Activated naive CD4-positive, alpha-beta T cell treated with anti-CD3 and anti-CD28 coated beads, Interleukin-2, amount 50 U/mL, for 16 hours (primary cell): ENCODE measurements at places on chromosomes 5 and 9.

GRCh38 chr5:116861666-116862065, 287.0 kb upstream of the SEMA6A start:
- DNase-seq = no peak

DNA sequence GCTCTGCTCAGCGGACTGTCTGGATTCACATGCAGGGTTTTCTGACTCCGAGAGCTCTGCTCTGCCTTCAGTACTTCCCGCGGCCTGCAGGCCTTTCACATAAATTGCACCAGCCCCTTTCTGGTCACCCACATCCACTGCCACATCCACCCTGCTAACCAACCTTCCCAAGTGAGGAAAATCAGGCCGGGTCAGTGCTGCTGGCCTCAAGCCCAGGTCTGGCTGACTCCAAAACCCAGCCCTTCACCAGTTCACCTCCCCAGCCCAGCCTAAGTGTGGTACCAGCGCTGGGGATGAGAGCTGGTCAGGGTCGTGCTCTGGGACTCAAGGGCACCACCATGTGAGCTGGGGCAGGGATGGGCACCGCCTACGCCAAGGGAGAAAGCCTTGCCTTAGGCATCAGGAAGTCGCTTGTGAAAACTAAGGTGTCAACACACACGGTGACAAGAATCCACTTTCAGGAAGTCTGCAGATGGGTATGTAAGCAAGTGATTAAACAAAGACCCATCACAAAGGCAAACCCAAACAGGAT, 12.3 kb downstream of the LMAN2 start:
- DNase-seq = no peak

GRCh38 chr9:98520221-98520960, 188.3 kb downstream of the GABBR2 start:
- no peak for DNase-seq

DNA sequence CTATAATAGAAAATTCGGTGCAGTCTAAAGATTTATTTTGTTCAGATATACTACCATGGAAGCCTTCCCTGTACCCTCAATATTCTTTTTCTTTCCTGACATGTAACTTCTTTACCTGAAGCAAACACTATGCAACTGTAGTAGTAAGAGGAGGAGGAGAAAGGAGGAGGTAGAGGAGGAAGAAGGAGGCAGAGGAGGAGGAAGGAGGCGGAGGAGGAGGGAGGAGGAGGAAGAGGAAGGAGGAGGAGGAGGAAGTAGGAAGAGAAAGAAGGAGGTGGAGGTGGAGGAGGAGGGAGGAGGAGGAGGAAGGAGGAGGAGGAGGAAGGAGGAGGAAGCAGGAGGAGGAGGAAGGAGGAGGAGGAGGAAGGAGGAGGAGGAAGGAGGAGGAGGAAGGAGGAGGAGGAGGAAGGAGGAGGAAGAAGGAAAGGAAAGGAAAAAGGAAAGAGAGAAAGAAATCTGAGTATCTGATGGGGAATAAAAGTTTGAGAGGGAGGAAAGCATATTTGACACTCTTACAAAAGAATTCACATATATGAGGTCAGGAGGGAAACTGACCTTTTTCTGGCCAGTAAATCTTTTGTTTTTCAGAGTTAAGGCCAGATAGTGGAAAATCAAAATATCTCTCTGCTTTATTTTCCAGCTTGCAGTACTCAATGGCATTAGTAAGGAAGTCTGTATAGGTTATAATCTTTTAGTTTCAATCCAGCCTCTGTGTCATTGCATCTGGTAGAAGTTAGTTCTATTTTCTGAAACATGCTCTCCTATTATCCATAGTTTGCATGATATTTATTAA, 114.5 kb upstream of the LPAR1 start:
- no peak for DNase-seq

DNA sequence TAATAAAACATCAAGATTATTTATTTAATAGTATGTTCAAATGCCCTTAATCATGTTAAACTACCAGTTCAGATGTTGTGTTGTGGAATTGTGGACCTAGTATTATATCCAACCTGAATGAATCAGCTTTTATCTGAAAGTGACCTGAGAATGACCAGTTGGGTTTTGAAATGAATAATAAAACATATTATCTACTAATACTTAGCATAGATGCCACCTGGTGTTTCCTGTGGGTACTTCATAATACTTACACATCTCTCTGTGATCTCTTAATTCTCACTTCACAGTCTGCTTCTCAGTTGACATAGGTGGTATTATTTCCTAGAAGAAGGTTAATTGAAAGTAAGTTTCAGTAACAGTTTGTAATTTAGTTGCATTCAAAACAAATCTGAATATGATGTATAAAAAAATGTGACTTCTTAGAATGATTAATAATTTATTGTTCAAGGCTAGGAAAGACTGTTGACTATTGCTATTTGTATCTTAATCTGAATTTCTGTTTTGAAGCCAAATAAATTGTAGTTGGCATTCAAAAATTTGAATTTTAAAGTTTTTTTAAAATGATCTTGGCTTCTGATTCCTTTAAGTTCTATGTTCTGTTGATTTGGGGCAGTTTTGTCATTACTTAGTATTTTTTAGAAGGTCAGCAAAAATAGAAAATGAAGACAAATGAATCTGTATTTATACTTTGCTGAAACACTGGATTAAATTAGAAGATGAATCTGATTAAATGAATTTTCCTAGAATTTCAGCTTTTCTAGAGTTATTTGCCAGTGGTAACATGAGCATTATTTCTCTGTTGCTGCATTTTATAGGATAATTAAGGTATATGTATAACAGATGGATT, 48.2 kb downstream of the KIF2A start:
- no peak for DNase-seq

DNA sequence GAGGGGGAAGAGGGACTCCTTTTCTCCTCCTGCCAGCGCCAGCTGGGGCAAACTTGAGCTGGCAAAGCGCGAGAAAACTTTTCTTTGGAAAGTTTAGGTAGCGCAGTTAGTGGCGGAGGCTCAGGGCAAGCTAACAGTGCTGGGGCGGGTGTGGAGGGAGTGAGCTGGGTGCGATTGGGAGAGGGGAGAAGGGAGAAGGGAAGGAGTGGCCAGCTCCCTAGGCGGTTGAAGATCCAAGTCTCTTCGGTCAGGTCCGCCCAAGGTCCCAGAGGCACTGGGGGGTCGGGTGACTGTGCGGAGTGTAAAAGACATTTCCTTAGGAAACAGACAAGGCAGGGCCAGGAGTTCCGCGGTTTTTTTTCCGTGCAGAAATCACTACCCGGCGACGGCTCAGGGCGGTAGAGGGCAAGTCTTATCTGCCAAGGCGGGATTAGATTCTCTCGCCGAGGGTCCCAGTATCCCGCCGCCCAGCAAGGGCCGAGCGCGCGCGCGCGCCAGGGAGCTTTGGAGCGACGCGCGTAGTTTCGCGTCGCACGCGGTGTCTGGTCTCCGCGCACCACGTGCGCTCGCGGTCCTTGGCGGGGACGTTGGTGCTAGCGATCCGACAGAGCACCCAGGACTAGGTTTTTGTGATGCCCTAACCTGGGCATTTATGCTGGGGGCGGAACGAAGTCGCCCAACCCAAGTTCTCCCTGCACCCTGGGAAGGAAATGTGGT, 33.6 kb upstream of the NFIB start:
- DNase-seq = no peak

- no peak for DNase-seq
These were observed 350.1 kb upstream of the IRX2 start for GRCh38 chr5:3101561-3101960.

DNA sequence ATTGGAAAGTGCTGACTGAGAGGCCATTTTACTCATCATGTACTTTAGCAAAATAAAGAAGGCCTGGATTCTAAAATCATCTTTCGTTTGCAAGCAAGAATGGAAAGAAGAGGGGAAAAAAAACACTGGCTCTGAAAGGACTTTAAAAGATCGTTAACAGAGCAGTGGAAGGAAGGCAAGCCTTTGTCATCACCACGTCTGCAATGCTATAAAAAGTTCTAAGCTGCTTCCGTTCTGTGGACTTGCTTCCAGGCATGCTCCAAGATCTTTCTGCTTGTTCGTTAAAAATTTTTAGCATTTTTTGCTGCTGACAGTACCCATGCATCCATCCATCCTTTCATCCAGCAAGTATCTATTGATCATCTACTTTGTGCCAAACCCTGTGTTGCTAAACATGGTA, 226.5 kb downstream of the GABBR2 start:
- no peak for DNase-seq

DNA sequence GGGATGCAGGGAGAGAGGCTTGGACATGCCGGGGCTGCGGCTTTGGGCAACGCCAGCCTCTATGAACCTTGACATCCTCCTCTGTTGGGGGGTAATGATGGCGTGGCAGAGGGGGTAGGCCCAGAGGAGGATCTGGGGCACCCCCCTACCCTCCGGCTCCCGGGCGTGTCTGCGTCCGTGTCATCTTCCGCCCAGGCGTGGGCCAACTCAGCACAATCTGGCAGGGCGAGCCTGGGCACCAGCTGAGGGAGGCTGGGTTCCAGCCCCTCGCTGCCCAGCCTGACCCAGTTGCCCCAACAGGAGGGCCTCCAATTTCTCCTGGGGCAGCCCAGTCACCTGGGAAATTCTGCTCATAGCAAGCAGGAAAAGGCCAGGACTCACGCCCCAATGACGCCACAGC, 62.9 kb upstream of the IL17B start:
- no peak for DNase-seq

- no peak for DNase-seq
These were observed 112.4 kb upstream of the SPATA31D4 start for GRCh38 chr9:81815781-81816180.

GRCh38 chr5:31738199-31738598, 99.3 kb downstream of the PDZD2 start:
- no peak for DNase-seq

DNA sequence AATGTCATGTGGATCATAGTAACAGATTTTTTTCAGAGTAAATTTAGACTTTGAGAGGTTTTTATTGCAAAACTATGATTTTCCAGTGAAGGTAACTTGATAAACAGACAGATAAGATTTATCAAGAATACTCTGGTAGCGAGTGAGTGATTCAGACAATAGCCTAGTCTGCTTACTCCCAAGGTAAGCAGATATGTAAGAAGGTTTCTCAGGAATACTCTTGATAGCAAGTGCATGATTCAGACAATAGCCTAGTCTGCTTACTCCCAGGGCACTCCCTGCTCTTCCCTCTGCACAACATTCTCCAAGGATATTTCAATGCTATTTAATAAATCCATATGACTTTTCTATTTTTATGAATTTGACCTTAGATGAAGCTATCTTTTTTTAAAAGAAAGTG, 1881.5 kb downstream of the EFNA5 start:
- DNase-seq = no peak

GRCh38 chr5:73230264-73231245, 57.6 kb downstream of the TMEM174 start:
- DNase-seq = no peak

DNA sequence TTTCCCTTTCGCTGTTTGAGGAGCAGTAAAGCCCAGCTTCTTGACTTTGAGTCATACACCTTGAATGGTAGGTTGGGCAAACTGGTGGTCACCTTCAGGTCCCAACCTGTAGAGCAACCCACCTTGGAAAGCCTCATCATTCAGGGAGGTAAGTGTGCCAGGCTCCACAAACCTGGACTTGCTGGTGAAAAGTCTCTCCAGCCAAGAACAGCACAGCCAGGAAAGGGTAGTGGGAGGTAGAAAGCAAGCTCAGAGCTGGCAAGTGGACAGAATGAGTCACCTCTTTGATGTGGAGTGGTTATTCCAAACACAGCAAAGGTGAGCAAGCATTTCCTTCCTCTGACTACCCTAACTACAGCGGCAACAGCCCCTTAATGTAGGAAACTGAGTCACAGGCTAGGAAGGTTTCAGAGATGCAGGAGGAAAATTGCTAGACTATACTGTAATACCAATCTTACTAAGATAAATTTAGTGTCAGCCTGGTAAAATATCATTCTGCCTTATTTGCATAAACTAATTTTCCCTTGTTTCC, 117.5 kb upstream of the MTAP start:
- peak; percentile 53 for DNase-seq

DNA sequence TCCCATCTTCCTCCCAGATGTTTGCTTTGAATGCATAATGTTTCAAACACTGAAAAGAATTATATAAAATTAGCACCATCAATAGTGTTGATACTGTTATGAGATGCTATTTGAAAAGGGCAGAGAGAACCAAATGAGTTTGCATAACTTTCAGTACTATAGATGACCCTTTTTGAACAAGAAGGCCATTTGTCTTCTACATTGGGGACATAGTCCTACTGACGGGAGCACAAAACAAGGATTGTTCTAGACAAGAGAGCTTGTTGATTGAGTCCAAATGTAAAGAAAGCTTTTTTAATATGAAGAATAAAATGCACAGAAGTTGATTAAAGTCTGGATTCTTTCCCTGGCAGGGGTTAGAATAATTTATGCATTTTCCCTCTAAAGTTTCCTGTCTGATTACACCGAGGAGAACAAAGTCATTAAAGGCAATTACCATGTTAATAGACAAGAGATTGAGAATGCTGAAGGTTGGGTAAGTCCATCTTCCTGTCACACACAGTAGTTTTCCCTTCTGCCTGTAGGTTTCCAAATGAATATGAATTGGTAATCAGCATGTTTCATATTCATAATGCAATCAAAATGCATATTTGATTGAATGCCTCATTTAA, 32.8 kb upstream of the ADCY2 start:
- DNase-seq = no peak

- no peak for DNase-seq
These were observed 30.9 kb upstream of the WWC1 start for GRCh38 chr5:168260353-168261226.

- no peak for DNase-seq
These were observed 36.8 kb upstream of the SEMA4D start for GRCh38 chr9:89534515-89535287.

- DNase-seq = no peak
These were observed 128.1 kb downstream of the STARD4 start for GRCh38 chr5:111384220-111384619.

GRCh38 chr9:221989-222776, 7.5 kb downstream of the DOCK8 start:
- DNase-seq = no peak
